ENCODE measurements at places on chromosomes 11 and 22.

DNA sequence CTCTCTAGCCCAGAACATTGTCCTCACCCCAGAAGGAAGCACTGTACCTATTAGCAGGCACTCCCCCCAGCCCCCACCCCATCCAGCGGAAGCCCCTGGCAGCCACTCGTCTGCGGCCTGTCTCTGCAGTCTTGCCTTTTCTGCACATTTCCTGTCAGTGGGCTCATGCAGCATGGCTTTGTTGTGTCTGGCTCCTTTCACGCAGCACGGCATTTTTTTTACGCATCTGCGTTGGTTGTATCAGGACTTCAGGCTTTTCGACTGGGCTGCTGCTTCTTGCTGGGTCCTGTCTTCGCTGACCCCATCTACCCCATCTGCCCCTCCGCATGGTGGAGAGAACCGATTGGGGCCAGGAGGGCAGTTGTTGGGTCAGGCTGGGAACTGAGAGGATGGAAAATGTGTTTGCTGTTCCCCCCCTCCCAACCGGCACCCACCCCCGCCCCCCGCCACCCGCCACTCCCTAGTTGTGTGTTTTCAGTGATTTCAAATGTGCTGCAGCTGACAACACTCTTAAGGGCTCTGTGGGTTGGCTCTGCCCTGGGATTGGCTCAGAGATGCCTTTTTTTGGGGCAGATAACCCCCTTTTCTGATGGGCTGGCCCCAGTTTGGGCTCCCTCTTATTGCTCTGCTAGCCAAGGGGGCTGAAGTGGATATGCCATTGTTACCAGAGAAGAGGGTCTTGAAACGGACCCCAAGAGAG lies 110.0 kb downstream of the KIAA1671 start:
- DNase-seq: no peak

DNA sequence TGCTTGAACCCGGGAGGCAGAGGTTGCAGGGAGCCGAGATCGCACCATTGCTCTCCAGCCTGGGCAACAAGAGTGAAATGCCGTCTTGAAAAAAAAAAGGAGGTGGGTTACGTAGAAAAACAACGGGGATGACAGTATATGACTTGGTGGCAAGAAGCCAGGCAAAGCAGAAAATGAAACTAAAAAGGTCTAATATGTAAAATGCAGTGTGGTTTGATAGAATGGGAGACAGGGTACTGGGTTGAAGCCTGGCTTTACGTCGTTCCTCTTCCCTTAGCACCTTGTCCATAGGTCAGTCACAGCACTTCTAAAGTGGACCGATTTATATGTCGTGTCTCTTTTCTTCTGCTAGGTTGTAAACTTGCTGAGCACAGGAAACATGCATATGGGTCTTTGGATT lies 274.9 kb upstream of the ZC3H12C start:
- DNase-seq: no peak

- DNase-seq: peak; percentile 58
Measured at GRCh38 chr22:38490915-38491314, 15.2 kb downstream of the DDX17 start.

- DNase-seq: no peak
Measured at GRCh38 chr11:68541991-68542390, 81.4 kb downstream of the PPP6R3 start.

DNA sequence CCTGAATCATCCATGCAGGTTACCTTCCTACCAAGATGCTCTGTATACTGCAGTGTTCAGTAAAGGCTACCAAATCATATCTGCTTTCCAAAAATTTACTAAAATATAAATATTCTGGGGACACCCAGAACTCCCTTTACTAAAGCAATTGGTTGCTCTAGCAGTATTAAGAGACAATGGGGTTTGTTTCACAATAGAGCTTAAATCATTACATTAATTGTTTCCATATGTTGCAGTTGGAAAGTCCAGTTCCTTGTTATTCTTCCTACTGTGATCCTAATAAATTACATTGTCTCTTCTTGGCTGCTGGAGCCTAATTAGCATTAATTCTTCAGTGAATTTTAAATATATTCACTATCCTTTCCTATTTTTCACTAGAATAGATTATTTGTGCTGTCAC lies 316.0 kb upstream of the MTNR1B start:
- DNase-seq: no peak

DNA sequence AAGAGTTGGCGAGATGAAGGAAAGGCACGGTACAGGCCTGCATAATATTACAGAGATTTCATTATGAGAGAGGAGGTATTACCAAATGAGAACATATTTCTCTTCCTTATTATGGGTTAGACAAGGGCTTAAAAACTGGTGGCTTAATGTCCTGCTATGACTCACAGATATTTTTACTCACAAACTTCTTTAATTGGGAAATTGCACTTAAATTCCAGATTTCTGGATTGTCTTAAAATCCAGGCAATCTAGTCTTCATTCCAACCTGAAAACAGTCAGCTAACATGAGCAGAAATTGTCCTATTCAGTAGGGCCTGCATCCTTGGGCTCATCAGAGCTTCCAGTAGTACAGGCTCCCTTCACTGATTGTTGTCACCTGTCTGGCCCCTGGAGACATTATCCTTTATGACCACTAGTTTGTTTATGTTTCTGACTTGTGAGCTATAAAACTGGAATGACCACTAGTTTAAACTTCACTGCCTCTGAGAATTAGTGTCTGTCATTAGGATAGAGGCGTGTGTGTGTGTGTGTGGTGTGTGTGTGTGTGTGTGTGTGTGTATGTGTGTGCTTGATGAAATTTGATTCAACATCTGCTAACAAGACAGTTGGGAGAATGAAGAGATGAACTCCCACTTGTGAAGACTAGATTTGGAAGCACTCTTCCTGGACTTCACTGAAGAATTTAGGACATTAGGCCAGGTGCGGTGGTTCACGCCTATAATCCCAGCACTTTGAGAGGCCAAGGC lies 25.1 kb downstream of the DBX1 start:
- peak; percentile 22 for DNase-seq

DNA sequence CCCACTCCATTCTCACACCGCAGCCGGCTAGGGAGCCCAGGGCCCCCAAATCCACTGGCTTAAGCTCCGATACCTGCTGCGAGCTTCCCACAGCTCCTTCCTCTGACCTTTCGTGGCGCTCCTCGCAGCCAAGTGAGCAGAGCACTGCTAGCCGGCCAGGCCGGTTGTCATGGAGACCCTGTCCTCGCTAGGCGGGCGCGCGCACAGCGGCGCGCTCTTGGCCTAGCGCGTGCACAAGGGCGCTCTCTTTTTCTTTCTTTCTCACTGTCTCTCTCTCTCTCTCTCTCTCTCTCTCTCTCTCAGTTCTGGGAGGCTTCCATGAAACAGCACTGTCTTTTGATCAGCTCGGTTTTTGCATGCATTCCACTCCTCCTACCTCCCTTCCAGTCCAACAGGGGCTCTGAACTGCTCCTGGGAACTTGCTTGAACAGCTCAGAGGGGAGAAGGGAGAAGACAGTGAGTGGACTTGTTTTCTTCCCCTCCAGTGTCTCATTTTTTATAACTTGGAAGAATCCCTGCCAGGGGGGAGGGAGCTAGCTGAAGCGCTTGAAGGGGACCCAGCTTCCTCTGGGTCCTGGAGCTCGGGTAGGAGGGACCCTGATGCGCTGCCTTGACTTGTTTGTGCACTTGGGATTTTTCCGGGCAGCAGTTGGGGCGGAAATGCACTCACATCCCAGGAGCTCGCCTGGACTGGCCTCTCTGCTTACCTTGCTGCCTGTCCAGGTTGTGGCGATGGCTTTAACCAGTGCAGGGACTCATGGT lies 100.3 kb upstream of the AKIP1 start:
- peak; percentile 79 for DNase-seq

- DNase-seq: no peak
Measured at GRCh38 chr11:22163394-22163797, 29.5 kb upstream of the ANO5 start.

GRCh38 chr11:44057340-44057739 lies 8.7 kb upstream of the ACCS start:
- DNase-seq: no peak

GRCh38 chr11:44400431-44400830 lies 90.5 kb upstream of the ALX4 start:
- DNase-seq: no peak

DNA sequence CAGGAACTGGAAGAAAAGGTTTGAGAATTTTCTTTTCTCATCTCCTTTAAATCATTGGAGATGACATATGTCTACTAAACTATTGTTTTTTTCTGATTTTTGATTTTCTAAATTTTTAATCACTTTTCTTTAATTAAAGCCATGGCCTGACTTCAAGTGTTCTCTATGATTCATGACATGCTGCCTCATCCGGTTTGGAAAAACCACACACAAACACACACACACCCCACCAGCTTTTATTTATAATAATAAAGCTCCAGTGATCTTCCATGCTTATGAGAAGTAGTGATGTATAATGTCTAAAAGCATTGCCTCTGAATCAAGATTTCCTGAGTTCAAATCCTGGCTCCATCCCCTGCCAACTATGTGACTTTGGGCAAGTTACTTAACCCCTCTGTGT lies 179.2 kb downstream of the SPON1 start:
- DNase-seq: no peak

- DNase-seq: no peak
Measured at GRCh38 chr22:49659281-49659923, 168.3 kb downstream of the BRD1 start.

DNA sequence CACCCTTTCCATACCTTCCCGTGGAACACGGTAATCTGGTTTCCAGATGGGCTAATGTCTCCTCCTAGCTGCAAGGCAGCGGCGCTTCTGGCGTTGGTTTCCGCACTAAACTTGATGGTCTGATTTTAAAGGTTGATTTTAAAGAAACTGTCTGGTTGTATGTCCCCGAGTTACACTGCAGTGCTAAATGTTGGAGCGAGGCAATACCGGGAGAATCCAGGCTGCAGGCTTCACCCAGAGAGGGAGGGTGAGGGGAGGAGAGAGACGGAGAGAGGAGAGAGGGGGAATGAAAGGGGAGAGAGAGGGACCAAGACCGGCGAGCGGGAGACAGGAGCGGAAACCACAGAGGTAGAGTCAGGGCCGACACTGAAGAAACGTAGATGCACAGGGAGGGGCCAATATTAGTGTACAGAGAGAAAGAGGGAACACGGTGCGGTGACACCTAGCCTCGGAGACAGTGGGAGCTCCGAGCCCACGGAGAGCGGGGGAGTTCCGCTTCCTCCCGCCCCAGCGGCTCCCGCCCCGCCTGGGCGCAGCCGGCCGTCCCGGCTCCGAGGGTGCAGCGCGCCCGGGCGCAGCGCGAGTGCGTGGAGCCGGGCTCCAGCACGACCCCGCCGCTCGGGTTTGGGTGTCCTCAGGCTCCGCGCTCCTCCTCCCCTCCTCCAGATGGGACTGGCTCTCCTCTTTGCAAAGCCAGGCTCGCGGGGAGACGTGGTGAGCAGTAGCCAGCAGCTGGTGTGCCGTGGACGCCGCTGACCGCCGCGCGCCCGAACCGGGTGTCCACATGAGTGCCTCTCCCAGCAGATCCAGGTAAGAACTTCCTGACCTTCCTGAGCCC lies 71.9 kb upstream of the GRAMD1B start:
- no peak for DNase-seq

Data from Caki2 (cell line).